ENCODE measurements at places on chromosomes 2 and 18.

DNA sequence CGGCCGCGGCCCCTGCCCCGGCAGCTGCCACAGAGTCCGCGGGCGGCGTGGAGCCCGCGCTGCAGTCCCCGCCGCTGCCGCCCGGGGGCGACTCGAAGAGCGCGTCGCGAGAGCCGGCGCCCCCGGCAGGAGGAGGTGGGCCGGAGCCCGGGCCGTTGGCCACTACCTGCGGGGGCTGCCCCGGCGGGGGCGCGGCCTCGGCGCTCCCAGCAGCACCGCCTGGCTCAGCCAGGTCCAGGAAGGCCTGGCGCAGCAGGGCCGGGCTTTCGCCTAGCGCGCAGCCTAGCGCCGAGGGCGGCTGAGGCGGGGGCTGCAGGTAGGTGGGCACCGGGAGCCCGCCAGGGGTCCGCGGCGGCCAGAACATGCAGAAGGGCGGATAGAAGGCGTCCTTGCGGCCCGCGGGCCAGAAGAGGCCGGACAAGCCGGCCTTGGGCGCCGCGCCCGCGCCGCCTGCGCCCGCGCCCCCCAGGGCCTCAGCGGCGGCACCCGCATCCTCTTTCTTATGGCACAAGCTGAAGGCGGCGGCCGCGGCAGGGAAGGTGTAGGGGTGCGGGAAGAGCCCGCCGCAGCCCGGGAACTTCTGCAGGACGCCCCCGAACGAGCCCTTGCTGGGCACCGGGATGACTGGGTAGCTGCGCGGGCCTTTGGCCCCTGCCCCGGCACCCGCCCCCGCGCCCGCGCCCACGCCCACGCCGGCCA, 3.9 kb downstream of the SKOR2 start:
- DNase-seq: no peak

GRCh38 chr2:160290598-160290997, 90.5 kb upstream of the ITGB6 start:
- no peak for DNase-seq

DNA sequence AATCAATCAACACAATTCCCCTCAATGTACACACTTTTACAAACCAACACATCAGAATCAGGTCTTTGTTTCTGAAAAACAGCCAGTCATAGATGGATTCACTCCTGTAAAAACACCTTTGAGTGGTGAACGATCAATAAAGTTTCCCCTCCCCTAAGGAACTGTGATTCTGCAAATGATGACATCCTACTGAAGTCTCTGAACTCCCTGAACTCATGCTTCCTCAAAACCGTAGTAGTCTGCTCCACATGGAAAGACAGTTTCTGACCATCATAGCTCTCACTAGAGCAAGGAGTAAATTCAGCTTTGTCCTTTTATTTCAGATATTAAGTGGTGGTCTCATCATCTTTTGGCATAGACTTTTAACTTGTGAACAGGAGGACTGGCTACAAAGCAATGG, 43.5 kb upstream of the ACTR3 start:
- no peak for DNase-seq

DNA sequence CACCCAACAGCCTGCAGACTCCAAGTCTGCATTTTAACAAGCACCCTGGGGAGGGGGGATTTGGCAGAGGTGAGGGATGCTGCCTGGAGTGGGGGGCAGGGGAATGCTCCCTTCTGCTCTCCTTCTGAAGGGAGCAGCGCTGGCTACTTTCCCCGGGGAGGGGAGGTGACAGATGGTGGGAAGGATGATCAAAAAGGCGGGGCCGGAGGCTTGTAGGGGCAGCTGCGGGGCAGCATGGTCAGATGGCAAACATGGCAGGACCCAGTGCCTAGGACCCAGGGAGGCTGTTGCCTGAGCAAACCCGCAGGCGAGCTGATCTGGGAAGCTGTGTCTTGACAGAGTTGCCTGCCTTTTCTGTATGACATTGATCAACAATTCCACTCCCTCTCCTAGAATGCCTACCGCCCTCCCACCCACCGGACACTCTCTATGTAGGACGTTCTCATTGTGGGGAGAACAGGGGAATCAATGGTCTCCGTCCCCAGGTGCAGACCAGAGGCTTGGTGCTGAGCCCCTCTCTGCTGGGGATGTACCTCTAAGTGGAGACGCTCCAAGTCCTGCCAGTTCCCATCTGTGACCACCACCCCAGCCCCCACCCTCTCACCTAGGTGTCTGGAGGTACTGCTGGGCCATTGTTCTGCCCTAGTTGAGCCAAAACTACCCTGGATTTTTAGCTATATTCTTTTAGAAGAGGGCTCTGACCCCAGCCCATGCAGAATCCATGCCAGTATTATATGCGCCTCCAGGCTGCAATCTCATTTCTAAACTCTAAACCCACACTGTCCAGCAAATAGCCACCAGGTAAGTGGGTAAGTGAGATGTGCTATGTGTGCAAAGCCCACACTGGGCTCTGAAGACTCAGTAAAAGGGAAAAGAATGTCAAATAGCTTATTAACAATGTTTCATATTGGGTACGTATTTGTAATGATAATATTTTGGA, 89.7 kb upstream of the SEC11C start:
- DNase-seq: no peak

GRCh38 chr2:69770193-69770702, 28.3 kb downstream of the ANXA4 start:
- DNase-seq: no peak

DNA sequence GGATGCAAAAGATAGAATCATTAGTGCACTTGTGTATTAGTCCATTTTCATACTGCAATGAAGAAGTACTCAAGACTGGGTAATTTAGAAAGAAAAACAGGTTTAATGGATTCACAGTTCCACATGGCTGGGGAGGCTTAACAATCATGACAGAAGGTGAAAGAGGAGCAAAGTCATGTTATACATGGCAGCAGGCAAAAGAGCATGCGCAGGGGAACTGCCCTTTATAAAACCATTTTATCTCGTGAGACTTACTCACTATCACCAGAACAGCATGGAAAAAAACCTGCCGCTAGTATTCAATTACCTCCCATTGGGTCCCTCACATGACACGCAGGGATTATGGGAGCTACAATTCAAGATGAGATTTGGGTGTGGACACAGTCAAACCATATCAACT, 129.4 kb downstream of the SCG2 start:
- DNase-seq: no peak

DNA sequence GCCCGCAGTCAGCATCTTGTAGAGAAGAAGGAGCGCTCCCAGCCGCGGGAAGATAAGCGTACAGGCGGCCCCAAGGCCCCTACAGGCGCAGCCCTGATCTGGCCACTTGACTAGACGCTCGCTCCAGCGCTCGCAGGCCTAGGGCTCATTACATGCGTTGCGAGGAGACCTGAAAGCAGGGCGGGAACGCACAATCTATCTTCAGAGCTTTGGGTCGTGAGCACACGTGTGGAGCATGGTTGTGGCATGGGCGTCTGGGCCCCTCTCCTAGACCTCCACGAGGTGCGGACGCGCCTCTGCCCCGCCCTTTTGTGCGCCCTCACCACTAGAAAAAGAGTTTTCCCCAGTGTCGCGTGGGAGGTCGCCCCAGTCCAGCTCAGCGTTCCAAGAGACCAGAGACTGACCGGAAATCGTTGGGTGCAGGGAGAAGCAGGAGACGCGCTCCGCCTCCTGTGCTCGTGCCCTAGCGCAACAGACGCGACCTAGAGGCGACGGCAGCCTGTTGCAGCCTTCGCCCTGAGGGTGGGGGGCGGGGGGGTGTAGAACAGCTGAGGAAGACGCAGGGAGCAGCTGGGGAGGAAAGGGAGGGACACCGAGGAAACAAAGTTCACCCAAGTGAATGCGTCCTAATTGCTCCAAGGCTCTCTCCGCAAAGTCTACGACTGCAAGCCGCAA, 12.6 kb downstream of the NR4A2 start:
- no peak for DNase-seq

DNA sequence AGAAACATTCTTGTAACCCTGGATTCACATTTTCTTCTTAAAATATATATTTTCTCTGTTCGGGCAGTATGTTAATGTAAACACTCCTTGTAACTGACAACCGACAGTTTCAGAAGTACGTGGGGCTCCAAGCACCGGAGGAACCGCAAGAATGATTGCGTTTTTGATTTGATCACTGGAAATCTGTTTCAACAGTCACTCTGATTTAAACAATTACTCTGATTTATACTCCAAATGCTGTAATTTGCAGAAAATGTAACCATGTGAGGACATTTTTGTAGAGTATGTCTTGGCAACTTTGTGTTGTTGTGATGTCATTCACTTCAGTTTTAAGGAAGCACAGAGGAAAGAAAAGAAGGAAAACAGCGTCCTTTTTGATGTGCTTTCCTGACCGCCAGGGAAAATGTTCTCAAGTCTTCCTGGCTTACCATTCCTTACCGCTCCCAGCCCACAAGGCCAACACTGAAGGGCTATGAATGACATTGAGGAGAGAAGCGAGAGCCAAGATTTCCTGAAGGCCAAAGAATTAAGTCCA, 77.7 kb downstream of the APOB start:
- DNase-seq: no peak

DNA sequence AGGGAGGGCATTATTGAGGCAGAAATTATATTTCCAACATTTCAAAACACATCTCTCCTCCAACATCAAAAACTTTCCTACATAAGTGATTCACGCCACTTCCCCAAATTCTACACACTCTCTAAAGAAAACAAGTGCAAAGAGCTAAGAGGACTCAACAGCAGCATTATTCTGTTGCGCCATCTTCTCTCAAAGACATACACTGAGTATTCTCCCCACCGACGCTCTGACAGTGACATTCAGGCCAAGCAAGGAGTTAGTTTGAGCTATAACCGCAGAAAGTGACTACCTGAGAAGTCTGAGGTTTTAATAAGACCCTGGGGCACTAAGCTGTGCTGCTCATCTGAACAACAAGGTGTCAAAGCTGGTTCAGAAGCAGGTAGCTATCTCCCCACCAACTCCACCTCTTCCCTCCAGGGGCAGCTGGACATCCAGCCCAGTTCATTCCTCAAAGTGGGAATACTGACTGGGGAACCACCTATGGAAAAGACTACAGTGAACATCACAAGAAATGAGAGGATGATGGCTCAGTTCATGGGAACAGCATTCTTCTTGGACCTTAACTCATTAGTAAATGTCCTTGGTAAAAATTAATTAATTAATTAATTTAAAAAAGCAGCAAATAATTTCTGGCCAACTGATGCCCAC, 309.5 kb upstream of the CCDC68 start:
- no peak for DNase-seq
